ENCODE measurements at places on chromosomes 3 and 15. TPM values are rescaled to one million over a fixed set of nuclear protein-coding genes. Genes with fewer than 3 reads are reported as not detected.

The C2CD4B gene
- total RNA-seq, result 1.9 TPM

The ATP2C1 gene
- total RNA-seq, result 25.8 TPM

The DCLK3 gene
- 0.53 TPM for total RNA-seq

The CACNA1D gene
- 0.34 TPM for total RNA-seq

The ITGA11 gene
- total RNA-seq, result 1.5 TPM

The ROPN1B gene
- total RNA-seq, result not detected

The KLHL6 gene
- 0.31 TPM for total RNA-seq

The NUSAP1 gene
- 4.1 TPM for total RNA-seq

The ARPP19 gene
- total RNA-seq, result 428 TPM

The SLC9C1 gene
- not detected for total RNA-seq

The FRMD5 gene
- not detected for total RNA-seq

The NME9 gene
- 2.0 TPM for total RNA-seq

The TGM5 gene
- total RNA-seq, result not detected

DNA sequence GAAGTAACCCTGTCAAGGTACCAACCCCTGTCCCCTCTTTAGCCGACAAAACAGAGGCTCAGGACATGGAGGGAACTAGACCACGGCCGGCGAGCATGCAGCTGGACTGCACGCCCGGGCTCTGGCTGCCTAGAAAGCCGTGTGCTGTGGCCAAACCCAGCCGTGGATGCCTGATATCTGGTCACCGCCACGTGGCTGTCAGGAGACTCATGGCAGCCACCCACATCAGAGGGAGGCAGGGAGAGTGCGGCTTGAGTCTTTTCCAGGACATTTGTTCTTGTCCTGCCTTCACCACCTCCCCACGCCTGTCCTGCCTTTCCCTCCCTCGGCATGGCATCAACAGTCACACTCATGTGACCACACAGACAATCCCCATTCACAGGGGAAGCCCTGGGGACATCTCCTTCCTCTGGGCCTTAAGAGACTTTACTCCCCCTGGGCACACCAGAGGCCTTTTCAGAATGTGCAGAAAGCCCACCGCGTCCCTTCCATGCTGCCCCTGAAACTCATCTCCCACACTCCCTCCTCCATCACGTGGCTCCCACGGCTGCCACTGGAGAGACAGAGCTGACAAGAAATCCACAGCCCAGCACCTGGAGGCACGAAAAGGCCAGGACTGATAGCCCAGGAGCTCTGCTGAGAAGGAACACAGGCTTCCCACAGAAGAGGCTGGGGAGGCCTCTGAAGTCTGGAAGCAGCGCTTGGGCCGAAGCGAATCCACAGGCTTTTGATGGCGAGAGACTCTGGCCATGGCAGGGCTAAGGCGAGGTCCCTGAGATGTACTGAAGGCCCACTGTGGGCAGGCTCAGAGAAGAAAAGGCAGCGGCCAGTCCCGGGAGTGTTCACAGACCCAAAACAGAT, 71.2 kb upstream of the IQSEC1 start:
- DNase-seq, result peak; percentile 40

GRCh38 chr3:158488670-158489069, 82.3 kb upstream of the MLF1 start:
- no peak for DNase-seq

GRCh38 chr3:49399461-49399860, 12.3 kb downstream of the RHOA start:
- no peak for DNase-seq

DNA sequence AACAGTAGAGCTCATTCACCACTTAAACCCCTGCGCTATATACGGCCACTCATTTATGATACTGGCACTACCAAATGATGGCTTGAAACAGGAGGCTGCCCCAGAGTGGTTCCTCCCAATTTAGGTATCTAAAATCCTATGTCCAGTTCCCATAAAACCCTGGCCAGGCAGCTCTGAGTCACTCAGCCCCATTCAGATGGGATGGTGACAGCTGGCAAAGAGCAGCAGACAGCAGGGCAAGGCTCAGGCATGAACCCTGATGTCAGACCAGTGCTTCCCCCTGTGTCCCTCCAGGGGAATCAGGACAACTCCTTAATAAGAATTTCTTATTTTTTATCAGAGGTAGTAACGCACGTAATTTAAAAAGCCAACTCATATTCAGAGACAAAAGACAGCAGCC, 77.2 kb upstream of the RNU6-1 start:
- peak; percentile 89 for DNase-seq

DNA sequence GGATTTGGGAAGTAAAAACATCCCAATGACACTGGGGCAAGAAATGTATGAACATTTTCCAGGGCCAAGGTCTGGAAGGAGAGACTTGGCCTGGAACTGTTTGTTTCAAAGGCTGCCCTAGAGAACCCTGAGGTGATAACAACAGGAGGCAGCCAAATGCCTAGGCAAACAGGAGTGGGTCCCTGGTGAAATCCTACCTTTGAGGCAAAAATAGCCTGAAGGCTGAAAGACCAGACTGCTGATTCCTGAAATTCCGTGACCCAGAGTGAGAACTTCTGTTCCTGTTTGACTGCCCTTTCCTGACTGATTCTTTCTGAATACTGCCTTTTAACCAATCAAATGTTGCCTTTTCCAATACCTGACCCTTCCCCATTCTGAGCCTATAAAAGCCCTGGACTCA, 196.4 kb downstream of the NSUN3 start:
- no peak for DNase-seq

DNA sequence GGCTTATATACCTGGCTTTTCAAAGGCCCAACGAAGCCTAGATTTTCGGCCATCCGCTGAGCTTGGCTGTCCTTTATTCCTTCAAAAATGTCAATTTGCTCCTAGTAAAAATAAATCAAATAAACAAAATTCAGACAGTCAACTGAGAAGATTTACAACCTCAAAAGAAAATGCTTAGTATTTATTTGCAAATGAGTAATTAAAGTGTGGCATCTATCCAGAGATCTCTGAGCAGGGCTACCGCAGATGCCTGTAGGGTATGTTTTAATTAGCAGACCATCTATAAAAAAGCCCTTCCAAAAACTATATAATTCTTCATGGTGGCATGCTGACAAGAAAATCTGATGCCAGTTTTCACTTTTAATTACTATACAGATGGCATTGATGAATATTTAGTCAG, 136.2 kb downstream of the SUCLG2 start:
- no peak for DNase-seq

GRCh38 chr15:44250566-44251205, 37.8 kb upstream of the GOLM2 start:
- DNase-seq, result no peak

DNA sequence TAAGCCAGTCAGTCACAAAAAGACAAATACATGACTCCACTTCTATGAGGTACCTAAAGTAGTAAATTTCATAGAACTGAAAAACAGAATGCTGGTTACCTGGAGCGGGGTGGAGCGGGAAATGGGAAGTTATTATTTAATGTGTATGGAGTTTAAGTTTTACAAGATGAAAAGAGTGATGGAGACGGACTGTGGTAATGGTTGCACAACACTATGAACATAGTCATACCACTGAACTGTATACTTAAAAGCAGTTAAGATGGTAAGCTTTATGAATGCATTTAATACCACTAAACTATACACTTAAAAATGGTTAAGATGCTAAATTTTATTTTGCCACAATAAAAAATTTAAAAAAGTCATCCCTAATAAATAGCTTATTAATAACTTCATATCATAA, 23.2 kb downstream of the SFMBT1 start:
- DNase-seq, result no peak

GRCh38 chr15:84570164-84570735, 30.6 kb upstream of the ZSCAN2 start:
- peak; percentile 18 for DNase-seq

- DNase-seq, result no peak
Observed at GRCh38 chr3:195080125-195080524, 190.8 kb downstream of the XXYLT1 start.

DNA sequence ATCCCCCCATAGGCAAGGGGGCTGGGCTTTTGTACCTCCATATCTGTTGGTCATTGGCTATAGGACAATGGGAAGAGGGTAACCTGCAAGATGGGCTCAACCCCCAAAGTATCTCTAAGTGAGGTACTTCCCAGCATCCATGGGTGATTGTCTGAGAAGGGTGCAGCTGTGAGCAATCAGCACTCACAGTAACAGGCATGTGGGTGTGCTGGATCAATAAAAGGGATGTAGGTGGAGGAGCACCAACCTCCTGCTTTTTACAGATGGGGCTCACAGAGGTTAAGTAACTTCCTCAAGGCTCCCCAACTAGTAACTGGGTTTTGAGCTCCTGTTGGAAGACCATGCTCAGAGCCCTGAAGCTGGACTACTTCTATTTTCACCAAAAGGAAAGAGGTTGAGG, 26.4 kb upstream of the FAM107A start:
- DNase-seq, result no peak

DNA sequence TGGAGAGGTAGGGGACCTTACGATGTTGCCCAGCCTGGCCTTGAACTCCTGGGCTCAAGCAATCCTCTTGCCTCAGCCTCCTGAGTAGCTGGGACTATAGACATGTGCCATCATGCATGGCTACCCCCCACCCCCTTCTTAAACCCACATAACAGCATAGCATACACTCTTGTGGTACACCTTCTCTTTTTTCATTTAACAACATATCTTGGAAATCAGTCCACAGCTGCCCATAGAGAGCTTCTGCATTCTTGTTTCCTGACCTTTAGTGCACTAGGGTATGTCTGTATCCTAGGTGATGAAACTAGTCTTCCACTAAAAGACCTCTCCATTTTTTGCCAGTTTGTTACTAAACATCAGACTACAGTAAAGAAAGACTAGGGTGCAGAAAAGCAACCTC, 33.0 kb downstream of the SLC28A1 start:
- DNase-seq, result no peak

GRCh38 chr15:28085489-28086174, 13.5 kb downstream of the OCA2 start:
- DNase-seq, result no peak

GRCh38 chr15:89566181-89566580, 9.1 kb upstream of the TICRR start:
- no peak for DNase-seq

GRCh38 chr15:67280217-67280616, 25.6 kb downstream of the IQCH start:
- DNase-seq, result no peak

DNA sequence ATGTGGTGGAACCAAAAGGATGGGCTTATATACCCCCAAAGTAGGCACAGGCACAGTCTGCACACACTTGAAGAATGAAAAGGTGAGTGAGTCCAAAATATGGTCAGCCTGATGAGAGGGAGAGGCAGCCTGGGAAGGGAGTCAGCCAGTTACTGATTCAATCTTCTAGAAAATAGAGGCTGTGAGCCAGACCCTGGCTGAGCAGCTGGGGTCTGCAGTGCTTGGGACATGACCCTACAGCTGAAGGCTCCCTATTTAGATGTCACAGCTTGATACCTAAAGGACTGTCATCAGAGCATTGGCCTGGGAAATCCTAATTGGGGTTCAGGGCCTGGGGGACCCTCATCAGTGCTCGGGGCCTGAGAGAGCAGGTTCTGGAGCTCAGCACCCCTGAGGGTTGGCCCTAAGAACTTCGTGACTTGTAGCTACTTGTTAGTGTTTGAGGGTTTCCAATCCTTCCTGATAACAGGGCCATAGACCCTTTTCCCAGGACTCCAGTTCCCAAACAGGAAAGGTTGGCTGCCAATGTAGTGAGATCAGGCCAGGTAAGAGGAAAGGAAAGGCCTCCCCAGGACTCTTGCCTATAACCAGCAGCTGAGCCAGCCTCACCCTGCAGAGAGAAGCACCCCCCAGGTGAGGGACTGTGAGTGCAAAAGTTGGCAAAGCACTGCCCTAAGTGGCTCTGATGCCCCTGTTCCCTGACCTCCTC, 54.7 kb upstream of the SLCO2A1 start:
- DNase-seq, result no peak

DNA sequence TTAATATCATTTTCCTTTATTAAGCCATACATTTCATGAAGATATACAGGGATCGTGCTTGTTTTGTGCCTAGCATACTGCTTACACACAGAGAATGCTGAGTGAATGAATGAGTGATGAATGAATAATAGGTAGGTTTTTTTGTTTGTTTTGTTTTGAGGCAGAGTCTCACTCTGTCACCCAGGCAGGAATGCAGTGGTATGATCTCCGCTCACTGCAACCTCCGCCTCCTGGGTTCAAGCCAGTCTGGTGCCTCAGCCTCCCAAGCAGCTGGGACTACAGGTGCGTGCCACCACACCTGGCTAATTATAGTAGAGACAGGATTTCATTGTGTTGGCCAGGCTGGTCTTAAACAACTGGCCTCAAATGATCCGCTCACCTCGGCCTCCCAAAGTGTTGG, 400.0 kb downstream of the ROBO1 start:
- DNase-seq, result no peak

DNA sequence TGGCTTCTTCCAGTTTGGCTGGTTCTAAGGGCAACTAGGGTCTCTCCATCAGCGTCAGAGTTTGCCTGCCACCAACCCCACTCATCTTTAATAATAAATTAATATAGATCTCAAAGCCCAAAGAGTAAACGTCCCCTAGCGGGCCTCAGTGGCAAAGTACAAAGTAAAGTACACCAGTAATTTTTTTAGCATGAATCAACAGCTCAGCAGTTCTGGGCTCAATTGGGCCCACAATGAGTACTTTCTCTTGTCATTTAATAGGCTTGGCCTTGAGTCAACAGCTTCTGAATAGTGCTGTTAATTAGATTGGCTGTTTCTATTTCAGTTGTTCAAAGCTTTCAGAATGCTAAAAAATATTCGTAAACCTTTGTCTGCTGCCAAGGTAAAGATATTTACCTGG, 89.0 kb upstream of the PFN2 start:
- DNase-seq, result no peak

DNA sequence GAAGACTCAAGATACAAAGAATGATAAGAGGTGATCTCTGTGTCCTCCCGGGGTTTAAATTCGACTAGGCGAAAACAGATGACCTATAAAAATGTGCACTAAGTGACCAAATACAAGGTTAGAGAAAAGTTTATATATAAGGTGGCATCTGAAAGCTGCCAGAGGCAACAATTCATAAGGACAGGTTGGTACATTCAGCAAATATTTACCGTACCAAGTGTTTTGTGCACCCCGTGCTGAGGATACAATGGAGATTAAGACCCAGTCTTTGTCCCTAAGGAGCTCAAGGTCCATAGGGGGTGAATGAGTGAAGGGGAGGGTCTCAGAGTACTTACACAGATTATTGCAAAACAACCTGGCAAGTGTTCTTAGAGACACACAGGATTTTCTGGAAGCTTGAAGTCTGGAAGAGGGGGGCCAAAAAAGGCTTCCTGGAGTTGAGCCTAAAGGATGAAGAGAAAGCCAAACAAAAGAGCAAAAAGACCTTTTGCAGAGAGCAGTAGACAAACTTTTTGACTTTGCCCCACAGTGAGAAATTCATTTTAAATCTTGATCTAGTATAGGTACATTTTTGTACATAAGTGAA, 71.4 kb upstream of the LRIG1 start:
- no peak for DNase-seq

GRCh38 chr3:99686469-99686868, 48.1 kb downstream of the COL8A1 start:
- DNase-seq, result no peak

Data from gastrocnemius medialis (tissue), 4 donors.